ENCODE measurements at places on chromosomes 16 and 17.

GRCh38 chr17:57447357-57447989 is 191.2 kb downstream of the MSI2 start:
- DNase-seq, result no peak

DNA sequence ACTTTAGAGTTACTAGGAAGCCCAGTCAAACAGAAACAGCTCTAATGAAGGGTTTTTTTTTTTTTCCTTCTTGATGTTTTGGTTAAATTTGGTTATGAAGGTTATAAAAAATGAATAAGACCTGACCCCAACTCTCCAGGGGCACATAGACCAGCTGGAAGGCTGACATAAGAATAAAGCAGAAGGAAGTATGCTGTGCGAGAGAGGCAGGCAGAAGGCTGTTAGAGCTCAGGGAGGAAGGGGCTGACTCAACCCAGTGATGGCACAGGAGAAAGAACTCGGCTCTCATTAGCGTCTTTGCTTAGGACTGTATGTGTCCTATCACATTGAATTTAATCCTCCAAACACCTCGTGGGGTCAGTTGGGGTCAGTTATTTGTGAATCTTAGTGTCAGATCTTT is 474.6 kb downstream of the PMP22 start:
- no peak for DNase-seq

DNA sequence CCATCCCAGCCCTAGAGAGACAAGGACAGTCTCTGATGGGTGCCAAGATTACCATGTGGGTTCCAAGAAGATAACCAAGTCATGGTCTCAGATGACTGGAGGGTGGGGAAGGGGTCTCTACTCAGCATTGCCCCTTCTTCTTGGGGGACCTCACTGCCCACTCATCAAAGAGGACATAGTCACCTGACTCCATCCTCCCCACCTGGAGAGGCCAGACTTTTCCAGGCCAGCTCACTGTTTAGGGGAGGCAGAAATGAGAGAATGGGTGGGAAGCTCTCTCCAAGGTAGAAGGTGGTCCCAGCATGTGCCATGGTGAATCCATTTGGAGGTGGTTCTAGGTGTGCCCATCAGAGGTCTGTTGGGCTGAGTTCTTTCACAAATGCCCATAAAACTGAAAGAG is 20.7 kb upstream of the IL21R start:
- peak; percentile 61 for DNase-seq

- DNase-seq, result no peak
Observed at GRCh38 chr16:75351183-75351582, 82.1 kb downstream of the CFDP1 start.

DNA sequence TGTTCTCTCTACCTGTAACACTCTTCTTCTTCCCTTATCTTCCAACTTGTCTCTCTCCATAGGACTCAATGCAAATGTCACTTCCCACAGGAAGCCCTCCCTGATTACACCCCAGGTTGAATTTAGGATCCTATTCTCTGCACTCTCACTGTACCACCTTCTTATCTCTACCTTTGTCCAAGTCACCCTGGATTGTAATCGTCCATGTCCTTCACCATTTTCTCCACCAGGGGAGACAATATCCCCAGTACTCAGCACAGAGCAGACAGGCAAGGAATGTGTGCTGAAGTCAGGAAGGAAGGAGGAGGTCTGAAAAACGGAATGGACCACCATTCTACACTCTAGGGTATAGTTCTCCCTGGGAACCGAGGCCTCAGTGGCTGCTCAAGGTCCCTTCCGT is 14.2 kb downstream of the C16orf82 start:
- no peak for DNase-seq

GRCh38 chr17:7634384-7634783 is 4.4 kb downstream of the SHBG start:
- peak; percentile 75 for DNase-seq

DNA sequence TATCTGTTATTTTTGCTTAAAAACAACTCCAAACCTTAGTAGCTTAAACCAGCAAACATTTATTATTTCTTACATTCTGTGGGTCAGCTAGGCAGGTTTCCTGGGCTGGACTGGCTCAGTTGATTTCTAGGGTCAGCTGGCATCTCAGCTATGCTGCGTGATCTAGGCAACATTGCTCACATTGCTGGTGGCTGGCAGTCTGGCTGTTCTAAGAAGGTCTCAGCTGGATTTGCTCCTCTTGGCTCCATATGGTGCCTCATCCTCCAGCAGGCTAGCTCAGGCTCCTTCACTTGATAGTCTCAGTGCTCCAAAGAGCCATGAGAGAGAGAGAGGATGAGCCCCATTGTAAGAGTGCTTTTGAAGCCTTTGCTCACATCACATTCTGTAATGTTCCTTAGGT is 470.6 kb upstream of the CDH5 start:
- DNase-seq, result no peak

- no peak for DNase-seq
Observed at GRCh38 chr16:15572329-15573001, 70.5 kb downstream of the MARF1 start.

DNA sequence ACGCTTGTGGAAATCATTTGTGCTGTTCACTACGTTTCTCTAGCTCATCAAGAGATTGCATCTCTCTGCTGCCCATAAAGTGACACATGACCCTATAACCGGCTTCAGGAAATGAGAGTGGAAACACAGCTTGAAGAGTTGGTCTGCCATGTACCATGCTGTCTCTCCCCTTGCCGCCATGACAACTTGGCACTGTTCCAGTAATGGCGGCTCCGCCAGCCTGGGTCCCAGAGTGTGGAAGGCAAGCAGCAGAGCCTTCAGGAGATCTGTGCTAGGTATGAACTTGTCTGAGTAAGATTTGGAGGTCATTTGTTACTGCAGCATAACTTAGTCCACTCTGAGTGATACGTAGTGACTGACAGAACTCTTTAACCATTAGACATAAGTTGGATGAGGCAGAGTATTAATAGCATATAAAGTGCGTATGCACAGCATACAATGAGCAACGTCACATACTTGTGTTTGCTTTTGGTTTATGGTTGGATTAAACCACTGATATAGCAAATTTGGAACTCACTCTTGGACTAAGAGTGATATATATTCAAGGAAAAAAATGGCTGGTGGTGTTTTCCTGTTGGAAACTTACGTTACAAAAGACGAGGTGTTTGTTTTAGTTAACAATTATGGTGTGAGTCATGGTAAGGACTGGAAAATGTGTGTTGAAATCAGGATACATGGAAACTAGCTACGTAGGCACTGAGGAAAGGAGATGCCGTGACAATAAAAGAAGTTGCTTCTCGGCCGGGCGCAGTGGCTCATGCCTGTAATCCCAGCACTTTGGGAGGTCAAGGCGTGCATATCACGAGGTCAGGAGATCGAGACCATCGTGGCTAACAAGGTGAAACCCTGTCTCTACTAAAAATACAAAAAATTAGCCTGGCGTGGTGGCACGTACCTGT is 24.4 kb upstream of the PMP22 start:
- no peak for DNase-seq

DNA sequence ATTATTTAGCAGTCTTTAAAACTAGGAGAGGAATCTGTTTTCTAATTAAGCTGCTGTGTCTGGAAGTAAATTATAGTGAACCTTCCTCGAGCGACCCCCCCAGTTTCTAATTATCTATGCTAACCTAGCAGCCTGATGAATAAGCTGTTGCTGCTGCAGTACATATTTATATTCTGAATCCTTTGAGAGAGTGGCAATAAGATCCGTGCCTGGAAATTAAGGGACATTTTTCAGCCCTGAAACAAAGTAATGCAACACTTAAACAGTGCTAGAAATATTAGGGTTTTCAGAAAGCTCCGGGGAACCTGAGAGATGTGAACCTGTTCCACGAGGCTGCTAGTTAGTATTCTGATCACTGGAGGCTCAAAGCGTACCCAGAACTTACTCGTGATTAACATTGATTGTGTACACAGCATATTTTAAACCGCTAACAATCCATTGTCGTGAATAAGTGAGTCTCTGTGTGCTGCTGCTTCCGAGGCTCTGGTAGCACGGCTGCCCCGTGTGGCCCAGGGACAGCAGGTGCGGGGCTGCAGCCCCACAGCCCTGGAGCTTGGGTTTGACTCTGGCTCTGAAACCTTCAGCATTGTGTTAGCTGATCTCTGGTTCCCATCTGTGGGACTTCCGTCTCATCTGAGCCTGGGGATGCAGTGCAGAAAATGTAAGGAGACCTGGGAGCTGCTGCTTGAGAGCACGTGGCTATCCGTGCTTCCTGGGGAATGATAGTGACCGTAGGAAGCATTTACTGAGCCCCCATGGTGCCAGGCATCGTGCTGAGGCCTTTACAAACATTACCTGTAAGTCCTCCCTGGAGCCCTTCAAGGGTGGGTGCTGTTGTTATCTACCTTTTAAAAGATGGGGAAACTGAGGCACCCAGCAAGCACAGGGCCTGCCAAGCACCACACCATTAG is 190.9 kb upstream of the CHMP6 start:
- peak; percentile 42 for DNase-seq

GRCh38 chr17:68029512-68030215 is 5.9 kb upstream of the KPNA2 start:
- DNase-seq, result no peak

GRCh38 chr17:82006468-82007227 is 16.0 kb downstream of the CENPX start:
- no peak for DNase-seq

GRCh38 chr16:4339455-4339854 is 11.7 kb downstream of the PAM16 start:
- DNase-seq, result no peak

DNA sequence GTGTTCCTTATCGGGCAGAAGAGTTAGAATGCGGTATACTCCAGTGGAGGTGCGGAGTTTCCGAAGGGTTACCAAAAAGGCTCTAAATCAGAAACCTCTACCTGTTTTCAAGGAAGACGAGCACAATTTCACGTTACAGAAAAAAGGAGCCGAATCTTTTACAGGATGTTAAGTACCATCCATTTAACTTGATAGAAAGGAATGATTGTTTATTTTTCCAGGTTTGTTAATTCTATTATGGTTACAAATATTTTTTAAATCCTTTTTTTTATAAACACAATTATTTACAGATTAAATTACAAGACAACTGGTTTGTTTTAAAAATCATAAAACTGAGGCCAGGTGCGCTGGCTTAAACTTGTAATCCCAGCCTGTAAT is 18.2 kb downstream of the ZNF213 start:
- no peak for DNase-seq

DNA sequence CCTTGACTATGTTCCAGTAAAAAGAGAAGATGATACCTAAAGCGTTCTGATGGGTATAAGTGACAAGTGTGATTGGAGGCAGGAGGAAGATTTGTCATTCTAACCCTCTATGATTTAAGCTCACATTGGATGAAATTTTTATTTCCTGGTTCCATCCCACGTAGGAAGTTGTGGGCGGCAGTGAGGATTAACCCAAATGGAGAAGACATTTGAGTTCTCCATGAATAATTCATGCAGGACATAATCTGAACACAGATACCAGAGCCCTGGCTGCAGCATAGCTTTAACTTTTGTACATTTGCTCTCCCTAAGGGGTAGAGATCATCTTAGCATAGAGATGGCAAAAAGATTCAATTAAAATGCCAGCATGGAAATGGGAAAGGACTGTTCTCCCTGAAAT is 146.3 kb downstream of the SLC39A11 start:
- DNase-seq, result no peak

GRCh38 chr16:65271996-65272395 is 150.1 kb upstream of the CDH11 start:
- DNase-seq, result no peak

GRCh38 chr16:55678161-55678821 is 22.5 kb downstream of the SLC6A2 start:
- DNase-seq, result no peak

DNA sequence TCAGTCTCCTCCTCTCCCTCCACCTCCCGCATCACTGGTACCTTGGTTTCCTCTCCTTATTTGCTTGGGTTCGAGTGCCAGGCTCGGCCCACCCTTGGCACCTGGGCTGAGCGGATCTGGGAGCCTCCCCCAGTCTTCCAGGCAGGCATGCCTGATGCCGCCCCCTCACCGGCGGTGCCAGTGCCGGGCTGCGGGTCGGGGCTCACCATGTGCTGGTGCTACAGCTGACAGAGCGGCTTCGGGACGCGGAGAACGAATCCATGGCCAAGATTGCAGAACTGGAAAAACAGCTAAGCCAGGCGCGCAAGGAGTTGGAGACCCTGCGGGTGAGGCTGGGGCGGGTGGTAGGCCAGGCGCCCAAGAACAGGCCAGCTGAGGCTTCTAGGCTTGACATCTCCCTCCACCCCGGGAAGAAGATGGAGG is 19.2 kb downstream of the FMNL1 start:
- DNase-seq, result no peak
